ENCODE measurements at places on chromosomes 16 and 17.

DNA sequence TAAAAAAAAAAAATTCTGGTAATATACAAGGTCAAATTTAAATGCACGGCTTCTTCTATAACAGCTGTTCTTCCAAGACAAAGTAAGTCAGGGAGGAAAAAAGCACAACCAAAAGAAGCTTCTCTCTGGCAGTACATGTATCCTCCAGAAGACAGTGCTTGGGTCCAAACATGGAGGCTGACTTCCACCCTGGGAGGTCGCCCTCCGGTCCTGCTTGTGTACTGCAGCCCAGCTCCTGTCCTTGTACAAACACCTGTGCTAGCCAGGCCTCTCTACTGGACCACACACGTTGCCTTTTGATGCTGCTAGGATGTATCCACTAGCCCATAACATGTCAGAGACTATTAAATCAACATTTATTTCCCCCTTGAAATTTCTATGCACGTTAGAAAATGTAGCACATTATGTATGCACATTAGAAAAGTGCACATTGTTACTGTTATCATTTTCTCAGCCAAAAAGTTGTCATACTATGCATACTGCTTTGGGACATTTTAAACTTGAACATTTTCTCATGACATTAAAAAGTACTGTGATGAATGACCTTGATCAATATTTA is 21.9 kb downstream of the TEKT3 start:
- no peak for DNase-seq

GRCh38 chr16:1929578-1930337 is 11.5 kb upstream of the HS3ST6 start:
- peak; percentile 90 for DNase-seq

- DNase-seq, result no peak
Measured at GRCh38 chr17:2452216-2452750, 51.4 kb upstream of the MNT start.

DNA sequence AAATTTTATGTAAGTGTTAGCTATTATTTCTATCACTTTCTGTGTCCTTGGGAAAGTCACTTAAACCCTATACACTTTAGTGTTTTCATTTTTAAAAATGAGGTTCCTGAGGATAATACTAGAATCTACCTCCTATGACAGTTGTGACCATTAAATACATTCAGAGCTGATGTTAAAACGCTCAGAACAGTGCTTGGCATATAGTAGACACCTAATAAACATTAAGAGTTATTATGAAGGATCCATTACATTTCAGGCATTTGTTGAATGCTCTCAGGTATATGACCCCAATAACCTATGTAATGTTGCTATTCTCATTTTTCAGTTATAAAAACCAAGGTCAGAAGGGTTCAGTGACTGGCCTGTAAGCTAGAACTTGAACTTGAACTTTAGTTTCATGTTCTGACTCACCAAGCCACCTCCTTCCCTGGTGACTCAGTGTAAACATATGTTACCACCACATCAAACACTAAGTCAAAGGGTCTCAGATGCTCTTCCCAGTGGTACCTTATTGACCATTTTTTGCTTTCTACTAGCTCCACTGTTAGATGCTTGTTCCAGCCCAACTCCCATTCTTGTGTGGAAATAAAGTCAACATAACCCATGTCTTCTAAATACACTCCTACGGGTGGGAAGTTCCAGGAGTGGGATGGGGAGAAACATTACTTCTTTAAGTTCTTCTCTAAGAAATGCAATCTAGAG is 47.6 kb downstream of the HSD17B2 start:
- no peak for DNase-seq

GRCh38 chr17:3693829-3694231 is 2.1 kb downstream of the P2RX5 start:
- DNase-seq, result no peak

DNA sequence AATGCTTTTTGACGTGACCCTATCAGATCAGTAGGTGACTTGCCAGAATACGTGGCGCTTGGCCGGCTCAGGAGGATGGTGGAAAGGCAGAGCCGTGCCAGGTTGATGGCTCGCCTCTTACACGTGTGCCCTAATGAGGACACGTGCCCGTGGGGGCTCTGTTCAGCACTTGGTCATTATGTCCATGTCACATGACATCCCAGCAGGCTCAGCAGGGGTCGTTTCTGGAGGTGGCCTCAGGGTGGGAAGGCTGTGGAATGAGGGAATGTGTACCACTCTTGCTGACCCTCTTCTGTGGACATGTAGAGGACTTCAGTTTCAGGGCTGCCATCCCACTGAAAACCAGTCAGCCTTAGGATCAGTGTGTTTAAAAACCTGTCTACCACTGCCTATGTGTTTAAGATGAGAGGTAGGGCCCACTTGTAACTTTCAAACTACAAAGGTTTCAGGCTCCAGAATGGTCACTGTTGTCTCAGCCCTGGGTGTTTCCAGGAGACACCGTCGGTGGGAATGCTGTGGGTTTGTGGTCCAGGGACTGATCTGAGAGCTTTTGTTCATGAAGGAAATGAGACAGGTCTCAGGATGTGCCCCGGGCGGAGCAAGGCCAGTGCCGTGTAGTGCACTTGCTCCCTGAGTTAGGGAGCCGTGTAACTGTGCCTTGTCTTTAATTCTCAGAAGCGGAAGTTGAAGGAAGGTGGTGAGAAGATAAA is 12.1 kb downstream of the UBN1 start:
- DNase-seq, result no peak

DNA sequence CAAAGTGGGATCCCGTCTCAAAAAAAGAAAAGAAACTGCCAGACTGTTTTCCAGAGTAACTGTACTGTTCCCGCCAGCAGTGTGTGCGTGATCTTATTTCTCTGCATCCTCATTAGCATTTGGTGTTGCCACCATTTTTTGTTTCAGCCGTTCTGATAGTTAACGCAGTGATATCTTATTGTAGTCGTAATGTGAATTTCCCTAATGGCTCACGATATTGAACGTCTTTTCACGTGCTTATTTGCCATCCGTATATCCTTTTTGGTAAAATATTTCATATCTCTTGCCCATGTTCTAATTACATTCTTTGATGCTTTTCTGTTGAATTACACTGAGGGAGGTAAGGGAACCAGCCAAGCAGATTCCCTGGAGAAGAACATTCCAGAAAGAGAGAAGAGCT is 92.4 kb downstream of the SEC14L1 start:
- DNase-seq, result no peak

GRCh38 chr16:57185446-57185944 is 344 bp downstream of the PSME3IP1 start:
- no peak for DNase-seq

DNA sequence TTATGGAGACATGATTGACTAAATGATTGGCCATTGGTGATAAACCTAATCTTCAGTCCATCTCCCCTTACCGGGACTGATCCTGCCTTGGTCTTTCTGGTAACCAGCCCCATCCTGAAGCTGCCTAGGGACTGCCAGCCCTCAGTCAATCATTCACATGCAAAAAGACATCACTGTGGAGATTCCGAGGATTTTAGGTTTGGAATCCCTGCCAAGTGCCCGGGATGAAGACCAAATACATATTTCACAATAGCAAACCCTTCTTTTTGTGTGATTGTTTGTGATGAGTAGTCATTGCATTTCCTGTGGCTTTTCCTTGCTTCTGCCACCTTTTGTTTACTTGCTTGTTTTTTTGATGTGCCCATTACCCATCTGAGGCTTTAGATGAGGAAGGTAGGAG is 44.0 kb downstream of the EPN2 start:
- DNase-seq, result no peak

DNA sequence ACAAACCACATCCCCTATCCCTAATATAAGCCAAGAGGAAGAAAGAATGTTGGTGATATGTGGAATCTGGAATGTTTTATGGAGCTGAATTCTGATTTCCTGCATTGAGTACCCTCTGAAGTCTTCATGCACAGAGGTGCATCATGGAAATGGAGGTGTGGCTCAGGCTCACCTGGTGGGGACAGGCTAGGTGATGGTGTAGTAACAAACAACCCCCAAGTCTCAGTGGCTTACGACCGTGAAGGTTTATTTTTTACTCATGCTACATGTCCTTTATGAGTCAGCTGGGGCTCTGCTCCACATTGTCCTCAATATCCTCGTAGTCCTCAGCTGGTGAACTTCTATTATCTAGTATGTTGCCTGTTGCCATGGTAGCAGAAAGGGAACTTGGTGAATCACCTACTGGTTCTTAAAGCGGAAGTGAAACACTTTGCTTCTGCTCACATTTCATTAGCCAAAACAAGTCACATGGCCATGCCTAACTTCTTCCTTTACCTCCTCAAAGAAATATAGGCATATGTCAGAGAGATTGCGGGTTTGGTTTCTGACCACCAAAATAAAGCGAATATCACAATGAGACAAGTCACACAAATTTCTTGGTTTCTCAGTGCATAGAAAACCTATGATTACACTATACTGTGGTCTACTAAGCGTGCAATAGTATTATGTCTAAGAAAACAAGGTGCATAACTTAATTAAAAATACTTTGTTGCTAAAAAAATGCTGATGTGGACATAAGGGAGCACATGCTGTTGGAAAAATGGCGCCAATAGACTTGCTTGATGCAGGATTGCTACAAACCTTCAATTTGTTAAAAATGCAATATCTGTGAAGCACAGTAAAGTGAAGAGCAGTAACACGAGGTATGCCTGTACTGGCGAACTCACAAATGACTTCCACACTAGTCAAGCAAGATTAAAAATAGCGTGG is at the start of gene PMFBP1:
Gene PMFBP1, minus strand, starts transcription at position 51 of the 930 bp plus-strand sequence. CDS start 947 bp downstream, outside the sequence.
- DNase-seq, result no peak

DNA sequence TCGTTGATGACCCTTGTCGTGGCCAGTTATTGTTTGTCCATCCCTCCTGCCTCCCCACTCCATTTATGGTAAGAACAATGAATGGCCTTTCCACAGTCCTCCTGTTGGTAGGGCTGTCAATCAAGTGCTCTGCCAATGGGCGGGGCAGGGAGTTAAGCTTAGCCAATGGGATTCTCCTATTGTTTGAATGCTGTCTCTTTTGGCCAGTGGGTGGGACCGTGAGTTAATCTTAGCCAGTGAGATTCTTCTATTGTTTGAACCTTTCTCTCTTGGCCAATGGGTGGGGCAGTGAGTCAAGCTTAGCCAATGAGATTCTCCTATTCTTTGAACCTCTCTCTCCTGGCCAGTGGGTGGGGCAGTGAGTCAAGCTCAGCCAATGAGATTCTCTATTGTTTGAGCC is 85.4 kb downstream of the IRX3 start:
- no peak for DNase-seq

DNA sequence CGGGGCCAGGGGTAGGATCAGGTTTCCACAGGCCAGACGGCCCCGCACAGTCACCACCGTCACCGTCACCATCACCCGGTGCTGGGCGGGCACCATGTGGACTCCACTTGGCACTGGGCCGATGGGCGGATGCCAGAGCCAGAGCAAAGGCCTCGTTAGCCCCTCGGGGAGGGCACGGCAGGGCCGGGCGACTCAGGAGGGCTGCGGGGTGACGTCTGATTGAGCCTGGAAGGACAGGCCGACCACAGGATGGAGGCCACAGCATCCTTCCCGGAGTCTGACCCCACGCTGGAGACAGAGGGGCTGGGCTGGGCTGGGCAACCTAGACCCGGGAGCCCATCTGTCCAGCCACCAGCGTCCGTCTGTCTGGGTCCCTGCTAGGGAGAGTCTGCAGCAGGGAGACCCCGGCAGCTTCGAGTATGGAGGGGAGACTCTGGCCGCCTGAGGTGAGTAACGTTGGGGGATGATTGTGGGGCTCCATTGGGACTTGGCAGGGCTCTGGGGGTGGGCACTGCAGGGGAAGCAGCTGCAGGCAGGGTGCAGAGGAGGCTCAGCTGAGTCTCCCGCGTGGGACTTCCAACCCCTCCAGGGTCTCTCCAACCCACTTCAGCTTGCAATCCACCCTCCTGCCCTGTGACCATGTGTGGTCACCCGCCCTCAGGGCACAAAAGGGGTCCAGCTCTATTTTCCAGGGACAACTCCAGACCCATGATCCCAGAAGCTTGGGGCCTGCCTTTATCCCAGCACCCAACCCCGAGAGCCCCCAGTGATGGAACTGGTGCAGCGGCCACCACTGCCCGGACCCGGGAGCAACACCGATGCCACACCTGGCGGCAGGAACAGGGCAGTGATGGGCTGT is 22.6 kb downstream of the SLC25A10 start:
- no peak for DNase-seq

DNA sequence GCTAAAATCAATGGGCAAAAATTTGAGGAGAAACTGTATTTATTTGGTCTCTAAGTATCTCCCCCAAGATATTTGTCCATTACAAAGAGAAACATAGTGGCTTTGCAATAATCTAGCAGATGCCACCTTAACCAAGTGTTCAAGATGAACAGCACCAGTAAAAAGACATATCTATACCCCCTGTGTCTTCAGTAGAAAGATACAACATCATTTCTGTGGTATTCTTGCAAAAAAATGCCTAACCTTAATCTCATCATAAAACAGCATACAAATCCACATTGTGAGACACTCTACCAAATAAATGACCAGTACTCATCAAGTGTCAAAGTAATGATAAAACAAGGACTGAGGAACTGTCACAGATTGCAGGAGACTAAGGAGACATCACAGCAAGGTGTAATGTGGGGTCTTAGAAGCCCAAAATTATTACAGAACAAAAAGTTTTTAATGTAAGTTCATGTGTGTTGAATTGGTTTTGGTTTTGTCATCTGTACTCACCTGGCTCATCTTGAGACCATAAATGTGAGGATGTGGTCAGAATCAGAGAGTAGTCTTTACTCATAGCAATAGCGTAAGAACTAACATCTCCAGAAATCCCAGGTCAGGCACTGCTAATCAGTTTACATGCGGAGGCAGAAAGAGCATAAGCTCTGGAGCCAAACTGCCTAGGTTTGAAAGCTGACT is 77.2 kb downstream of the AATF start:
- DNase-seq, result no peak

DNA sequence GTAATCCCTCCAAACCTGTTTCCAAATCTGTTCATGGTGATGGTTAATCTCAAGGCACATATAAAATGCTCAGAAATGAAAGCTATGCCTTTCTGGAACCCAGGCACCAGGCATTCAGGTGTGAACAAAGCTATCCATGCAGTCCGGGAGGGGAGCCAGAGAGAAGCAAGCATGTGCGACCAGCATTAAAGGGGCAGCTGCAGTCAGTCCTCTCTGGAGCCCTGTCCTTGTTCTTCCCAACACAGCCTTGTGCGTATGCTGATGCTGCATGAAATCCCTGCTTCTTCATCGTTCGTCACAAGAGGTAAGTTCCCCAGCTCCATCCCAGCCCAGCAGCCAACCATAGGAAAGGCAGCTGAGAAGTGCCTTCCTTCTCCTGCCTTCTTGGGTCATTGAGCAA is 148.7 kb downstream of the GRIN2A start:
- no peak for DNase-seq

- peak; percentile 68 for DNase-seq
Measured at GRCh38 chr17:39863918-39864746, at the start of gene IKZF3. Gene IKZF3 (minus strand): TSS chr17:39864312. CDS start chr17:39864126, 186 bp downstream.

DNA sequence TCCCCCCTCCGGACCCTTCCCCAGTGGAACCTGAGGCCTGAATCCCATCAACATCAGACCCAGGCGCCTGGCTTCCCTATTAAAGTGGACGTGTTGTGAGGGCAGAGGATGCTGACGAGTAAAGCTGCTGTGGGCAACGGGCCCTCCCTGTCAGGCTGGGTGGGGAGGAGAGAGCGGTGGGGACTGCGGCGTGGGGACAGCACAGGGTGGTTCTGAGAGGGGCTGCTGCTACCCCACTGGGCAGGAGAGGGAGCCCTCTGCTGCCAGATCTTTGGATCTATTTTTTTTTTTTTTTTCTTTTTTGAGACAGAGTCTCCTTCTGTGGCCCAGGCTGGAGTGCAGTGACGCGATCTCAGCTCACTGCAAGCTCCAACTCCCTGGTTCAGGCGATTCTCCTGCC is 5.9 kb downstream of the CA5A start:
- no peak for DNase-seq

GRCh38 chr17:50347117-50347893 is 1.4 kb downstream of the XYLT2 start:
- DNase-seq, result no peak

Measured in NCI-H1930 (cell line).